Purkinje cell (primary cell): ENCODE measurements at places on chromosomes 6 and 20. TPM values are rescaled to one million over a fixed set of nuclear protein-coding genes. Genes with fewer than 3 reads are reported as not detected.

Gene TAPBP
- polyA plus RNA-seq = 10.8 and 14.1 TPM in 2 replicates

Gene TPD52L2
- 7.6 and 9.1 TPM in 2 replicates for polyA plus RNA-seq

Gene HLA-DOA
- not detected in 2 replicates for polyA plus RNA-seq

Gene HLA-G
- not detected in 2 replicates for polyA plus RNA-seq

Gene PXDC1
- 0.56 TPM in 1 of 2 replicates, not detected in the other for polyA plus RNA-seq

Gene E2F3
- 4.0 and 5.8 TPM in 2 replicates for polyA plus RNA-seq

Gene ARMH2
- polyA plus RNA-seq = not detected in 2 replicates

Gene CDH26
- 6.2 and 15.3 TPM in 2 replicates for polyA plus RNA-seq

Gene FABP7
- 164 and 244 TPM in 2 replicates for polyA plus RNA-seq
